ENCODE measurements at places on chromosomes 16 and 17. TPM values are rescaled to one million over a fixed set of nuclear protein-coding genes. Genes with fewer than 3 reads are reported as not detected.

DNA sequence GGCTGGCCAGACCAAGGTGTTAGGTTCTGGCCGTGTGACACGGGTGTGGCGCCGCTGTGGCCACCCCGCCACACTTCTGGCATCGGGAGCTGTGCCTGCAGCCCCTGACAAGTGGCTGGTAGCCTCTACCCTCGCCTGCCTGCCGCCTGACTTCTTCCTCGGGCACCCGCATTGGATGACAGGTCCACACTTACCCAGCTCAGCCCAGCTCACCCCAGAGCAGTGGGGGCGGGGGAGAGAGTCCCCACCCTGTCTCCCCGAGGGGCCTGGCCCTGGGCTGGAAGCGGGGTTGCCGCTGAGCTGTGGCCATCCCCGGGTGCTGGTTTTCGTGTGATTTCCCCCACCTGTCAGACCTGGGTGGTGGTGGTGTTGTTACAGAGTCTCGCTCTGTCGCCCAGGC, 53.9 kb upstream of the ACSF3 start:
- peak; percentile 88 for DNase-seq

GRCh38 chr17:50130559-50131305, 772 bp upstream of the SAMD14 start:
- DNase-seq, result peak; percentile 88

DNA sequence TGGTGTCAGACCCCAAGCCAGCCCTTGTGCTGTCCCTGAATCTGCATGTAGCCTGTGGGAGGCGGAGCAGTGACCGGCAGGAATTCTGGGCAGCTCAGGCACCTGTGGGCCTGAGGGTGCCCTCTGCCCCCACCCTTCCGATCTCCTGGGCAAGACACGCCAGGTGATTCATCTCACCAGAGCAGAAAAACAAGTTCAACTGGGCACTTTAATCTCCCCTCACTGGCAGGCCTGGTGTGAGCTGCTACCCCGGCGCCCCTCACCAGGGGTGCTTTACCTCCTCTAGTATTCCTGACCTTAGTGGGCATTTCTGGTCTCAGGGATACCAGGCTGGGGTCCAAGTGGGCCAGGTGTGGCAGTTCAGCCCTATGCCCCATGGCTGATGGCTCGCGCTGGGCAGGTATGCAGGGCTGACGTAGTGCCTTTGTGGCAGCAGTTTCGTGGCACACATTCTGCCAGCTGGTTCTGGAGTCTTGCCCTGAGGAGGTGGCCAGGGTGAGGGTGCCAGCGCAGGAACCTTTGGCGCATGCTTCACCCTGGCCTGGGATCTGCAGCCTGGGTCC, 6.0 kb downstream of the ERBB2 start:
- DNase-seq, result peak; percentile 47

- no peak for DNase-seq
Measured at GRCh38 chr17:62847426-62847825, 39.3 kb upstream of the MARCHF10 start.

- DNase-seq, result peak; percentile 32
Measured at GRCh38 chr16:81495321-81496234, 51.0 kb downstream of the CMIP start.

GRCh38 chr17:81323411-81323868, 28.3 kb upstream of the SLC38A10 start:
- DNase-seq, result no peak

GRCh38 chr17:75635610-75636202, 2.5 kb downstream of the SMIM5 start:
- DNase-seq, result peak; percentile 78

GRCh38 chr16:51389881-51390280, 238.8 kb upstream of the SALL1 start:
- no peak for DNase-seq

- DNase-seq, result peak; percentile 58
Measured at GRCh38 chr16:70579648-70580630, 56.3 kb downstream of the SF3B3 start.

GRCh38 chr17:81373536-81374160, 21.6 kb upstream of the BAHCC1 start:
- no peak for DNase-seq

- DNase-seq, result no peak
Measured at GRCh38 chr16:3904875-3905274, 24.4 kb upstream of the CREBBP start.

GRCh38 chr16:80717611-80718010, 86.8 kb downstream of the CDYL2 start:
- DNase-seq, result no peak

DNA sequence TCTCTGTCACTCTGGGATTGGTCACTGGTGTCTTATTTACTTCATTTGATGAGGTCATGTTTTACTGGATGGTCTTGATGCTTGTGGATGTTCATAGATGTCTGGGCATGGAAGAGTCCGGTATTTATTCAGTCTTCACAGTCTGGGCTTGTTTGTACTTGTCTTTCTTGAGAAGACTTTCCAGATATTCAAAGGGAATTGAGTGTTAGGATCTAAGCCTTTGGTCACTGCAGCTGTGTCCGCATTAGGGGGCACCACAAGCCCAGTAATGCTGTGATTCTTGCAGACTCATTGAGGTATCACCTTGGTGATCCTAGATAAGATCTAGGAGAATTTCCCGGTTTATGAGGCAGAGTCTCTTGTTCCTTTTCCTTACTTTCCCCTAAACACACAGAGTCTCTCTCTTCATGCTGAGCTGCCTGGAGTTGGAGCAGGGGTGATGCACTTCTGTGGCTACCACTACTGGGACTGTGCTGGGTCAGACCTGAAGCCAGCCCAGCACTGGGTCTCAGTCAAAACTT, 214.7 kb downstream of the SPECC1 start:
- no peak for DNase-seq

DNA sequence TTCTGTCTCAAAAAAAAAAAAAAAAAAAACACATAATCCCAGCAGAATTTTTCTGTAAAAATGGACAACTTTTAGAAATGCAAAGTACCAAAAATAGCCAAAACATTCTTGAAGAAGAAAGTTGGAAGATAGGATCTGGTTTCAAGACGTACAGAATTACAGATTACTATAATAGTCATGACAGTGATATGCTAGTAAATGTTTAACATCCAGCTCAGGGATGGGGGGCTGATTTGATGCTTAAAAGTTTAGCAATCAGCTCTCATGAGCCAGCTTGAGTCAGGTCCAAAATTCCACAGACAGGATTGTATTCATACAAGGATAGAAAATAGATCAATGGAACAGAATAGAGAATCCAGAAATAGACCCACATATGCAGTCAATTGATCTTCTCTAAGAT, 100.5 kb downstream of the CYB561 start:
- peak; percentile 50 for DNase-seq

- no peak for DNase-seq
Measured at GRCh38 chr17:53912117-53912516, 89.4 kb downstream of the KIF2B start.

DNA sequence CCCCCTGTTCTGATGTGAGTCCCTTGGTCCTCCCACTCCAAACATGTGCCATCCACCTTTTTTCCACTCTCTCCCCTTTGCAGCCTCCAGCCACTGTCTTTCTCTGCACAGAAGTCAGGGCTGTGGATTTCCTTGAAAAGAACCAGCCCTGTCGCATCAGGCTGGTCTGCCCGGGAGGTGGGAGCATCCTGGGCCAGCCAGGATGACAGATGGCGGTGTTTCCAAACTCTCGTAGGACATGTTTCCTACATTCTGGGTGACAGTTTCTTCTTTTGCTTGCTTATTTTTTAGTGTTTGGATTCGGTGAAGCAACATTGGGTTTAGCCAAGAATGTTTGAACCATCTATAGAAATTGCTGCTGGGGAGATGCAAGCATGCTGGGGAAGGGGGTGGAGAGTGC, 100.8 kb downstream of the CCDC182 start:
- peak; percentile 35 for DNase-seq

GRCh38 chr16:79439901-79440300, 160.6 kb downstream of the MAF start:
- no peak for DNase-seq

GRCh38 chr16:72221630-72222024, 49.7 kb upstream of the PMFBP1 start:
- no peak for DNase-seq

GRCh38 chr16:84397090-84397489, 28.8 kb downstream of the ATP2C2 start:
- no peak for DNase-seq

DNA sequence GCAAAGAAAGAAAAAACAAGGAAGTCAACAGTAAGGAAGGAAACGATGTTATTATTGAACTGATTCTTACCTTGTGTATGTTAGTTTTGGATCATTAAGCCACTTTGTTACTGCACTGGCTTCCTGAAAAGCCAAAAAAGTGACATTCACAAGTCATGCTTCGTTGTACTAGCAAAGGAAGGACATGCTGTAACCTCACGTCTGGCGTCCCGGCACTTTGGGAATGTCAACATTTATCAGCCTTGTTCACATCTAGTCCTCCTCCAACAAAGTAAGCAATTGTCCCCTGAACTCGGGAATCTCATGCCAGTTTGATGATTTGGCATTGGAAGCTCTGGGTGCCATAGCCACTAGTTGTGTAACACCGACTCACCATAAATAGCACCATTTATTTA, 731 bp upstream of the MKS1 start:
- DNase-seq, result no peak

- no peak for DNase-seq
Measured at GRCh38 chr17:37662353-37662752, 19.1 kb upstream of the DDX52 start.

GRCh38 chr17:75315541-75316243, 26.5 kb upstream of the SLC25A19 start:
- DNase-seq, result peak; percentile 92

DNA sequence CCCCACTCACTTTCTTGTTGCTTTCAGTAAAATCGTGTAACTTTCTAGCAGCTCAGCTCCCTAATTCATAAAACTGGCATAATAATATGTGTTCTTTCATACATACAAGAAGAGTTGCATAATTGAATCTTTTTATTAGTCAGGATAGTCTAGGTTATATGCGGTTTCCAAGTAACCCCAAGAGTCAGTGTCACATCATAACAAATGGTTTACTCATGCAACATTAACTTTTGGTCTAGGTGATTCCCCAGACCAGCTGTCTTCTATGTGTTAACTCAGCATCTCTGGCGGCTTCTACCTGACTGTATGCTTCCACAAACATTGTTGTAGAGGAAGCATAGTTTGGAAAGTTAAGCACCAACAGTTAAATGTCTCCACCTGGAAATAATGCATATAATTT, 1000.4 kb downstream of the CDH11 start:
- DNase-seq, result peak; percentile 13

GRCh38 chr17:78284146-78284545, 52.7 kb downstream of the TMEM235 start:
- DNase-seq, result peak; percentile 44

DNA sequence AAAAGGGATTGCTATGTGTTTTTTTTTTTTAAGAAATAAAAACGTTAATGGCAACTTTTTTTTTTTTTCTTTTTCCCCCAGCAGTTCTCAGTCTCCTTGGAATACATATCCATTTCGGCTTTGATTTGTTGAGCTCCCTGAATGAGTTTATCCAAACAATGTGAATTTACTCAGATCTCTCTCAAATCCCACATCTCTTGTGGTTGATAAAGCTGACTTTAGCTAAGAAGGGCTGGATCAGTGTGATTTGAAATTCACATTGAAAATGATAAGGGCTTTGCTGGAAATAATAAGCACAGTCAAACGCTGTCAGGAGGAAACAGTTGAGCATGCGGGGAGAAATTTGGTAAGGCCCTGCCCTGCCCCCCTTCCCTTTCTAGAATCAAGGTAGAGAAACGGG, 74.1 kb upstream of the IRX3 start:
- DNase-seq, result no peak

The ARL5C gene
- total RNA-seq, result not detected

The TMEM114 gene
- total RNA-seq, result not detected

The CDR2L gene
- total RNA-seq, result 15.9 TPM

The USH1G gene
- not detected for total RNA-seq

The CDH5 gene
- total RNA-seq, result 0.72 TPM

The GLIS2 gene
- 5.4 TPM for total RNA-seq
